T-helper 22 cell (primary cell): ENCODE measurements at places on chromosomes 1 and 21.

DNA sequence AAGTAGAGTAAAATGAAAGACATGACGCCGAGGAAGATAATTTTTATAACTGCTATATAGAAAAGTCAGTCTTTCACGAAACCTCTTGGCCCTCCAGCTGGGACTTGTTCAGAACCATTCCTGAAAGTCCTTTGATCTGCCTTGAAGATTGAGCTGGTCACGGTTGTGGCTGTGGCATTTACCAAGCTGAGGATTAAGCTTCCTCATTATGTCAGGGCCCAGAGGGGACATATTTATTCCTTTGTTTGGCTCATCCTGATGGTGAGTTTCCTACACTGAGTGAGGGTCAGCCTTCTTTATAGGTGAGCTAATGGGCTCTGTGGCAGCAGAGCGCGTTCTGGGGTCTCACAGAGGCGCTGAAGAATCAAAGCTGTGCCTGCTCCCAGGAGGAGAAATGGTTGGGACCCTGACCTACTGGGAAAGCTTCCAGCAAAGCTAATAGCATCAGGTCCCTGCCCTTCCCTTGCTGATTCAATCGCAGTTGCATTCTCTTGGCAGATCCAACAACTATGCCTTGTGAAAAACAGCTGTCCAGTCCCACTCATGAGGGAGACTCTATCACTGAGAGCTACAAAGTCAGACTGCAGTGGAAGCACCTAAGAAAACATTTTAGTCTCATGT is 43.2 kb upstream of the PBX1 start:
- no peak for DNase-seq

- DNase-seq: no peak
Measured at GRCh38 chr1:1356166-1356795, 2.1 kb downstream of the MXRA8 start.

GRCh38 chr1:84853741-84854721 is 39.0 kb downstream of the LPAR3 start:
- peak; percentile 29 for DNase-seq

DNA sequence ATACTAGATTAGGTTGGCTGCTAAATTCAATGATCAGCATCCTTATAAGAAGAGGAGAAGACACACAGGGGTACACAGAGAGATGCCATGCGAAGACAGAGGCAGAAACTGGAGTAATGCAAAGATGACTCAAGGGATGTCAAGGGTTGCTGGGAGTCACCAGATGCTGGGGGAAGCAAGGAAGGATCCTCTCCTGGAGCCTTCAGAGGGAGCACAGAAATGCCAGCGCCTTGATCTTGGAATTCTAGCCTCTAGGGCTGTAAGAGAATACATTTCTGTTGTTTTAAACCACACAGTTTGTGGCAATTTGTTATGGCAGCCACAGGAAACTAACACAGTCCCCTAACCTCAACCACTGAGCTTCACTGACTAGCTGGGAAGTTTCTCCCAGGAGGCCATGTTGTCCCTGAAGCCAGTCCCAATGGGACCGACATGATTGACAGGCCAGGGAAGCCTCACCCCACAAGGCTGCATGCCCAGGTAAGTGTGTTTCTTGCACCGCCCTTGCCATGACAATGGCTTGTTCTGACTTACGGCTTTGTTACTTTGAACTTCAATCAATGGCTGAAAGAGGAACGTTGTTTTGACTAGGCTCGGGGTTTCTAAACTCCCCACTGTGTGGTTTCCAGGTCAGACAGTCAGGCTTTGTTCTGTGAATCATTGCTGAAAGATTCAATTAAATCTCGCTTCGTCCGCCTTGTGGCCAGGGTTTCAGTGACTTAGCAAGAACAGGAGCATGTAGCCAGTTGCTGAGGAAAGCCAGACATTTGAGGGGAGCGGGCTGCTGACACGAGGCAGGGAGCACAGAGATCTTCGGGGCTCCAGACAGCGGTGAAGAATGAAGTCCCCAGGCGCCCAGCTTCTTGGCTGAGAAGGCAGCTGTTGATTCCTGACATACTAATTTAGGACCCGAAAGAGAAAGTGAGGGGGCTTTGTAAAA is 62.3 kb downstream of the RUNX1 start:
- peak; percentile 69 for DNase-seq

DNA sequence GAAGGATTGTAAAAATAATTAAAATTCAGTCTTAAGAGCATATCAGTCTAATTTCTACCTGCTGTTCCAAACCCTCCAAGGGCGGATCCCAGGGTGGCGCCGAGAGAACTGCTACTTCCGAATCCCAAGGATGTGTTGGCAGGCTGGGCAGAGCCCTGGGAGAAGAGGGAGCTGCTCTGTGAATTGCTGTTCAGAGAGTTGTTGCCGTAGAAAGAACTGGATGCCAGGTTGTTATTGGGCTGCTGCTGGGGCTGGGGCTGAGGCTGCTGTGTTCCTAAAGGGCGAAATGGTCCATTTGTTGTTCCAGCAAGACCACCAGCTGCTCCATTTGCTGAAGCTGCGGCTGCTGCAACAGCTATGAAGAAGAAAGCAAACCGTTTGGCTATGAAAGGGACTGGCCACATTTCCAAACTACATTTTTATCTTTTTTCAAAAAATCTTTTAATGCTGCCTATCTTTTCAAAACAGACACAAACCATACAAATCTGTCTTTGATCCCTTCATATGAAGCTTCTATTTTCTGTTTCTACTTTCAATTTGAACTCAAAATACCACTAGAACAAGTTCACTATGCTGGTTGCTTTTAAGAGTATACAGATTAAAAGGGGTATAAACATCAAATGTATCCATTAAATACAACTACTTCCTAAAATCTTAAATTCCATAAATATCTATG is 57.5 kb upstream of the SDC3 start:
- no peak for DNase-seq
